HTR-8/SVneo (cell line): ENCODE measurements at places on chromosomes 12 and 14.
A peak's percentile ranks its signal among the peaks of the same experiment; 100 is the strongest.

DNA sequence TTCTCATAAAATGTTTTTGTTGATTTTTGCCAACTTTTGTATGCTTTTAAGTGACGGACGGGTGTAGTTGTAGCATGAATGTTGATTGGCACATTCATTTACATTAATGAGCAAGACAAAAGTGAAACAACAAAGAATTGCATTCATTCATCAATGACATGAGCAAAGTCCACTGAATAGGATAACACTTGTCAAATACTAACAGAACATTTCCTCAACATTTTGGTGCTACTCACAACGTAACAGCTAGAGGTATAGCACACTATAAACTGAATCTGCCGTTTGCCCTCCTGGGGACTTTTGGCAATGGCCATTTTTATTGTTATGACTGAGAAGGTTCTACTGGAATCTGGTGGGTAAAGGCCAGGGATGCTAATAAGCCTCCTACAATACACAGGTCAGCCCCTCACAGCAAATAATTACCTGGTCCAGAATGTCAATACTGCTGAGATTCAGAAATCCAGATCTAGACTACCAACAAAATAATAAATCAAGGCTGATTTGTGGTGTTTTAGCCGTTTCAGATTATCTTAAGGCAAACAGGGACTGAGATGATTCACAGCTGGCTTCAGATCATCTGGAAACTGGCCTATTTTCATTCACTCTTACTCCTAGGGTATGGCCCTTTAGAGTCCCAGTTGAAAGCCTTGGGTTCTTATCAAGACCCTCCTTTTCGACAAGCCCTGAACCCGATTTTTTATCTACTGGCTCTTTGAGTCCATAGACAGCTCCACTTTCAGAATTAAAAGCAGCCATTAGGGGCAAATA is 22.5 kb upstream of the CDKN3 start:
- no peak for DNase-seq

GRCh38 chr14:76421662-76422061 is 45.7 kb downstream of the ESRRB start:
- DNase-seq: no peak

GRCh38 chr12:5456906-5457305 is 25.0 kb downstream of the NTF3 start:
- peak; percentile 36 for DNase-seq

GRCh38 chr12:21539797-21540196 is 13.7 kb downstream of the SPX start:
- no peak for DNase-seq

- DNase-seq: no peak
Observed at GRCh38 chr14:80522936-80523335, 311.6 kb upstream of the DIO2 start.

DNA sequence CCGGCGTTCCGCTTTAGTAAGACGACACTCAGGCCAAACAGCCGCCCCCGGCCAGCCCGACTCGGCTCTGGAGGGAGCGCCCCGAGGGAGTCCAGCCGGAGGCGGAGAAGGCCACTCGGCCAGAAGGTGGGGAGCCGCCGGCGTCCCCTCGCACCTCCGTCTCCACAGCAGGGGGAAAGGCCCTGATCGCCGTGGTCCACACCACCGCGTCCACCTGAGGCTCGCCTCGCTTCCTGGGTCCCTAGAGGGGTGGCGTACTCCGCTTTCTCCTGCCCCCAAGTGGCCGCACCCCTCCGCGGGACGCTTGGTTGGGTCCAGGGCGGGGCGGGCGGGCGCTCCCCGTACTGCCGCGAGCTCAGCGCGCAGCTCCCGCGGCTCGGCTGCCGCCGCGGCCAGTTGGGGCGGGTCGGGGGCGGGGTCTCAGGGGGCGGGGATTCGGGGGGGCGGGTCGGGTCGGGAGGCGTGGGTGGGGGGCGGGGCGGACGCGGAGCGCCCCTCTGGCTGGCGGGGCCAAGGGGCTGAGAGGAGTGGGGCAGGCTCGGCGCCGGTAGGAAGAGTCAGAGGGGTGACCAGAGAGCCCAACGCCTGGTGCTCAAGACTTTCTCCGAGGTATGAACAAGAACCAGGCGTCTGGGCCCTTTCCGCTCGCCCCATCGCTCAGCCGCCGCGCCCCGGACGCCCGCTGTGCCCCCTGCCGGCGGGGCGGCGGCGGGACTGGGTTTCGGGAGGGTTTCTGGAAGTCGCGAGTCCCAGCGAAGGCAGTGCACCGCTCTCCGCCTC is at the start of gene FRMD6:
TSS of gene FRMD6 (plus strand) at position 523 of the 780 bp plus-strand sequence. CDS start 37,927 bp downstream, outside the sequence.
- DNase-seq: peak; percentile 67

GRCh38 chr12:91483471-91483985 is 300.9 kb upstream of the DCN start:
- no peak for DNase-seq

DNA sequence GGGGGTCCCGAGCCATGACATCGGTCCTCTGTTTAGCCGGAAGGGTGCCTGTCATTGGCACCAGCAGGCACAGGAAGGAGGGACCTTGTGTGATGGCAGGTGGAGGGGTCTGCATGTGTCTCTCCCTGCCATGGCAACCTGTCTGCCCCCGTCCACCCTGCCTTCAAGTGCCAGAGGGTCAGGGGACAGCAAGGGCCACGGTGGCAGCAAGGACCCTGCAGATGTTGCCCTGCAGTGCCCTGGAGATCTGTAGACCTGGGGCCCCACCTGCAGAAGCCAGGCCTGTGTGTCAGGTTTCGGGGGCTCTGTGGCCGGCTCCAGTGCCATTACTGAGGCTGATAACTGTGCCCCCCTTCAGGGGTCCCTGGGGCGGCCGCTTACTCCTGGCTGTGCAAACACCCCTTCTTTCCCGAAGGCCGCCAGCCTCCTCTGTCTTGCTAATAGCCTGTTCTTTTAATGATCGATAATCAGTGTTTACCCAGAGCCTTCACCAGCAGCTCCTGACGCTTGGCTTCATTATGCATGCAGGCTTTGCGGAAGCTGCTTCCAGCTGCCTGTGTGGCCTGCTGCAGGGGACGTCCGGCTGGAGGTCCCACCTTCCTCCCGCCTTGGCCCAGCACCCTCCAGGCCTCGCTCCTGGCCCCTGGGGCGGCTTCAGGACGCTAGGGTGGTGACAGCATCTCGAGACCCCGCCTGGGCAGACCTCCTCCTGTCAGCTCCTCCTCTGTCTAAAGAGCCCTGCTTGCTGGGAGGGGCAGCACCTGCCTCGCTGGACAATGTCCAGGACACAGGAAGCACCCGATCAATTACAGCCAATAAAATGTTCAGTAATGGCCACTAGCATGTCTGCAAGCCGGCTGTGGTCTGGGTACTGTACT is 153.0 kb downstream of the KIF26A start:
- no peak for DNase-seq

GRCh38 chr12:90991952-90992465 is 12.8 kb downstream of the EPYC start:
- DNase-seq: no peak

DNA sequence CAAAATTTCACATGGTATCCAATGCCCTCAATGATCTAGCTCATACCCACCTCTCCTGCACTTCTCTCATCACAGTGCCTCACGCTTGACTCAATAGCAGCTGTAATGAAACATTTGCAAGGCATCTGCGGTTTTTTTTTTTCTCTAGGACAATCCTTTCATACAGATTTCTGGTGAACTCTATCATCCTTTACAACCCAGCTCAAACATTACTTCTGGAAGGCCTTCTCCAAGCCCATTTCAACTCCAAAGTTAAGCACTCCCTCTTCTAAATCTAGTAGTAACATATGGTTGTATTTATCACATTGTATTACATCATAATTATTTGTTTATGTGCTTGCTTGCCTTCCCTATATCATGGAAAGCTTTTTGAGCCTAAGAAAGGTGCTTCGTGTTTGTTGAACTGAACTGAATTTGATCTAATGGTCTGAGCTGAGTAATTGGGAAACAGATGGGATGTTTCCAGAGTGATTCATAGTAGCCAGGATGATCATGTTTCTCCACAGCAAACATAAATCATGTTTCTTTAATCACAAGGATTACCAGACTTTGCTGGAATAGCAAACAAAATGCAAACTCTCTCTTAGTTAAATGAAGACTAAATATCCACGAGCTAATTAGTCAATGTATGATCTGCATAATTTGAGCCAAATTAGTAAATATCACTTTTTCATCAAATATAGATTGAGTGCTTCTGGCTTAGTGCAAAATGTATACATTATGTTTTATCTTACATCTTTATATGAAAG is 14.3 kb downstream of the CFL2 start:
- peak; percentile 82 for DNase-seq

DNA sequence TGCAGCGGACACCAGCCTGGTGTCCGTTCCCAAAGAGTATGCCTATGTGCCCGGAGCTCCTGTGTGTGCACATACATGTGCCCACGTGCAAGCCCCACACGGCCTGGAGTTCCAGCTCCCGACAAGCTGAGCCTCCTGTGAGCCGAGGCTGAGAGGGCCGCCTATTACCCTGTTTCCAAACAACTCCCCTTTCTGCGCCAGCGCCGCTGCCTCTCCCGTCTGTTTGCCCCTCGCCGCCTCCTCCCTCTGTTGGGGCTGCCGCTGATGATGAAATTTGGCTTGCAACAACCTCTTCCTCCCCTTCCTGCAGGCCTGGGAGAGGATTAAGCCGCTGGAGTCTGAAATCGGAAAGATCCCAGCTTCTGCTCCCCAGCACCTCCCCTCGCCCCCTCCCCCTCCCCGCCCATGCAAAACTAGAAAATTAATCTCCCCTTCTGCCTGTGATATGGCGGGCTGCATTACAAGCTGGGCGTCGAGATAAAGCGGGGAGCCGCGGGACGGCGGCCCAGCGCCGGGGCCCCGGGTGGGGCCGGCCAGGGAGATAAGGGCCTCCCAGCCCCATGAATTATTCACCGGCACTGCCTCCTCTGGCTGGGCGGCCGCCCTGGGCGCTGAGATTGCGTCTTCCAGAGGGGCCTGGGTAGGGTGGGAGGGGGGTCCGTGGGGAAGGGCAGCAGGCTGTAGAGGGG is 6.8 kb upstream of the ASIC1 start:
- DNase-seq: no peak
